ENCODE measurements at places on chromosomes 7 and 10.

GRCh38 chr7:150374472-150374871 lies 4.7 kb upstream of the ZNF775 start:
- DNase-seq, result no peak

GRCh38 chr10:119441921-119442757 lies 100.4 kb downstream of the RGS10 start:
- no peak for DNase-seq

- DNase-seq, result peak; percentile 79
These were observed 20.0 kb downstream of the SH3PXD2A start for GRCh38 chr10:103835096-103836050.

GRCh38 chr10:31073211-31073610 lies 41.5 kb upstream of the ZNF438 start:
- no peak for DNase-seq

DNA sequence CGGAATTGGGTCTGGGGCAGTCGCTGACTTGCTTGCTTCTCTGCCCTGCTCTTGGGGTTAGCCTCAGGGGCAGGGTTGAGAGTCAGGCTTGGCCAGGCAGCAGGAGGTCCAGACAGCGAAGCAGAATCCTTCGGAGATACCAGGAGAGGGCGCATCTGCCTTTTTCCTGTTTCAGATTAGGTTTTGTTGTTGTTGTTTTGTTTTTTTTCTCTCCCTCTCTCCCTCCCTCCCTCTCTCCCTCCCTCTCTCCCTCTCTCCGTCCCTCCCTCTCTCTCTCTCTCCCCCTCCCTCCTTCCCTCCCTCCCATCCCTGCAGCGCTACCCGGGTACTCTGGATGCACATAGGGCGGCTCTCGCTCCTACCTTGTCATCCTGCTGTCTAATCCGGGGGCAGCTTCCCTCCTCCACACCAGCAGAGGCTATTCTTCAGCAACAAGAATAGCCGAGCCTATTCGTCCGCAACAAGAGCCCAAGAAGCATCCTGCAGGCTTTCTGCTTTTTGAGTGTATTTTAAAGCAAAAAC lies 758 bp upstream of the OPTN start:
- DNase-seq, result no peak

DNA sequence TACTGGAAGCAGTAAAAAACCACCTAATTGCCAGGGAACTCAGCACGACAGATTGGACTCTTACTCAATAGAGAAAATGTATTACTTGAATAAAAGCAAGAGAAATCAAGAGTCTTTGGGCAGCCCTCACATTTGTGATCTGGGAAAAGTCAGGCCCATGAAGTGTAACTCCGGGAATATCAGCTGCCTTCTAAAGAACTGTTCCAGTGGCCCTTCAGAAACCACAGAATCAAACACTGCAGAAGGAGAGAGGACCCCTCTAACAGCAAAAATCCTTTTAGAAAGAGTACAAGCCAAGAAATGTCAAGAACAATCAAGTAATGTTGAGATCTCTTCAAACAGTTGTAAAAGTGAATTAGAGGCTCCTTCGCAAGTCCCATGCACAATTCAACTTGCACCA lies 540.0 kb upstream of the TEX47 start:
- DNase-seq, result no peak

- DNase-seq, result no peak
These were observed 22.8 kb downstream of the RGR start for GRCh38 chr10:84267503-84268126.

DNA sequence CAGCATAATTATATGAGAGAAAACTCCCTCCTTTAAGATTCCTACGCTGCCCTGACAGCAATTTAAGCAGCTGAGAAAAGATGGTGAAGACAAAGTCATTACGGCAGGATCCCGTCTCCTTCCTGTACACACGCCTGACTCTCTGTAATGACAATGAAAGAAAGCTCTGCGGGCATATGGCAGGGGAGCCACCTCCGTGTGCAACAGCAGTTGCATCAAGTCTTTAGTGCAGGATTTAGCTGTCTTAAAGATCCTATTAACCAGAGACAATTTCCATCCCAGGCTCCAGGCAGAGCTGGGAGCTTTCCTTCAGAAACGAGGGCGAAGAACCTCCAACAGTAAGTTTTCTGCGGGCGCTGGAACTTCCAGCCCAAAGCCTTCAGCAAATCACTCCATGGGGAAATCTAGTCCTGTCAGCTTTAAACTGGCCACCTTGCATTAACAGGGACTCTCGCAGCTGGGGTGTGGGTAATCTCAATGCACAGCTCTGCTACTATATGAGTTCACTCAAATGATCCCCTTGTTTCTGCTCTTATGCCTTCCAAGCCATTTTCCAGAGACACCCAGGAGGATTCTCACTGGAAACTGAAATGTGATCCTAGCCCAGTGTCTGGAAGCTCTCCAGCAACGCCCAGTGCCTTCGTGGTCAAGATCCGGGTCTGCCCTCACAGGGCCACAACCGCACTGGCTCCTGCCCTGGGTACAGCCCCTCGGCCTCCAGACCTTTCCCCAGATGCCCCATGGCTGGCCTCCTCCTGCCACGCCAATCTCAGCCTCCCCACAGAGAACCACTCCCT lies 74.9 kb downstream of the CTBP2 start:
- no peak for DNase-seq

- DNase-seq, result no peak
These were observed 16.6 kb upstream of the ELFN1 start for GRCh38 chr7:1653500-1653899.

GRCh38 chr10:105187243-105187642 lies 546.2 kb downstream of the SORCS3 start:
- DNase-seq, result no peak

DNA sequence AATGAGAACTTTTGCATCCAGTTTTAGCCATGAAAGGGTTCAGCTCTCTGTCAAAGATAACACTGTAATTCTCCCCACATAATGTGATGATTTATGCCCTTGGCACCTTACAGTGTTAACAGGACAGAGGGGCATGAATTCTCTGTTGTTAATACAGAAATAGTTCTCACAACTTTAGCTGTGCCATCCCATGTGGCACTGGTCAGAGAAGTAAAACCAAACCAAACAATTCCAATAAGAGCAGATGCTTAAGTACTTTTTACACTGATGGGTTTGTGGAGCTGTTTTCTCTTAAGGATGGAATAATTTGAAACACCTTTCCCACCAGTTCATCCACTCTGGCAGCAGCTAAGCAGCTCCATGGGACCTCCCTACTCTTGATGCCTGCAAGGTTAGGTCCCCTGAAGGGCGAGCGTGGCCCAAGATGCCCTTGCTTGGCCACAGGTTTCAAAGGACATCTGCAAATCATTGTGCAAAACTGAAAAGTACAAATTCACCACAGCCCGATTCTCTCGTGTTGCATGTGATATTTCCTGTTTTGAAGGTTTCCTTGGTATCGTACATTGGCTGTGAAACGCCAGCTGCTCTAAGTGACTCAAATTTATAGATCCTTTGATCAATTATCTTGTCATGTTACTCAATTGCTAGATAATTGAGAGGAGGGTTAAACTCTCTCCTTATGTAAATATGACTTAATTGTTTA lies 82.5 kb upstream of the CREB5 start:
- no peak for DNase-seq

DNA sequence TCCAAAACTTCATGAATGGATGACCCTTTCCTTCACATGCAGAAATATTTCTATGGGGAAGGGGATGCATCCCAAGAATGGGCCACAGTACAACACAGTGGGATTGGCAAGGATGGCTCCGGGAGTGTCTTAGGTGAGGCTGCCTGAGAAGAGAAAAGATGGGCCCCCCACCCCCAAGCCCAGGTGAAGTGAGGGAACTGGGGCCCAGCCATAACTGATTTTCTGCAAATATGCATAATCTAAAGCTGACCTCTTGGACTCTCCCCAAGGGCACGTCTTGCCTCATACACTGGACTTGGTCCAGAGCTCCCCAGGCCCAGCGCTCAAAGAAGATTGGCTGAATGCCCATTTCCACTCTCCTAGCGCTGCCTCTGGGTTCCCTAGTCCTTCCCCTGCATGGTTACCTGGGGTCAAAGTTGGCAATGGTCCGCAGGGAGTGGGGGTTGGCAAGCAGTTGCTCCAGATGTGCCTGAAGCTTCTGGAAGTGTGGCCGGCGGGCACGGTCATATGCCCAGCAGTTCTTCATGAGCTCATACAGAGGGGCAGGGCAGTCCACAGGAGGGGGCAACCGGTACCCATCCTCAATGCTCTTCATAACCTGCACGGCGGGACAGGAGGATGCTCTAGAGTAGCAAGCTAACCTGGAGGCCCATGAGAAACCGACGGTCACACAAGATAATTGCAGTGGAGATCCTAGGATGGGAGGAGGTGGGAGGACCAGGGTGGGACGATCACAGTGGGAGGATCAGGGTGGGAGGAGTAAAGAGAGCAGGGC lies 12.3 kb downstream of the ZYX start:
- DNase-seq, result no peak

DNA sequence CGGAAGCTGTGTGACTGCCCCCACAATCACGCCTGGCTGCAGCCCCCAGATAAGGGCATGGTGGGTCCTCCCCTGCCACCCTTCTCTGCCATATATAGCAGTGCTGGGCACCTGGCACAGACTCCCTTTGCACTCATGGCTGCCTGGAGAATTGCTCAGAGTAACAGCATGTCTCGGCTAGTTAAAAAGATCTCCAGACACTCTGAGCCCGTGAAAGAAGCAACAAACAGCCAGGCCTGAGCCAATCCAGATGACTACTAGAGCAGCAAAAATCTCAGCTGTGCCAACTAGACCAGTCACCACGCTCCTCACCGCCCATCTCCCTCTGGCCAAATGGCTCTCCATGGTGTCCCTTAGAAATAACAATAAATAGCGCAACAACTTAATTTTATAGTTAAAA lies 71.3 kb downstream of the PARD3 start:
- peak; percentile 63 for DNase-seq

- no peak for DNase-seq
These were observed 39.5 kb downstream of the FAM53B start for GRCh38 chr10:124704428-124705380.

- no peak for DNase-seq
These were observed 90.4 kb downstream of the TAF3 start for GRCh38 chr10:7908541-7909210.

DNA sequence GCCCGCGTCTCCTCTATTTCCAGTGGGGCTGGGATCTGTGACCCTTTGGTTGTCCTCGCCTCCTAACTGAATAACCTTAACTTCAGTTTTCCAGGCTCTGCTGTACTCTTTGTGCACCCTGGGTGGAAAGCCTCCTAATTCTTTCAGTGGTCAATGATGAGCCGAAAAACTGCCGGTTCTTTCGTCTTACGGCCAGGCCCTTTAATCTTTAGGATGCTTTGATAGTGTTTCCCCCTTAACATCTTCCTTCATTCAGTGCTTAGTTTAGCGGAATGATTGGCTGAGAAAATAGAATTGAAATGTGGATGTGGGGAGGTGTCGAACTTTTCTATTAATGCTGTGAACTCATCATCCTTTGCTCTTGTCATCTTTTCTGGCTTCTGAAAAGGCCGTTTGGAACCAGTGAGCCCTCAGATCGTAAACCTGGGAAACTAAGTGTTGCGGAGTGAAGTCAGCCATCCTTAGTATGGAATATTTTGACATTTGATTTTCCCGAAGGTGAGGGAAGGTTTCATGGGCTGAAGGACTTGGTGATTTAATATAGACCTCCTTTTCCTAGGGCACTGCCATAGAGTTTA lies 847 bp downstream of the GARS1 start:
- no peak for DNase-seq

- DNase-seq, result no peak
These were observed 114.9 kb downstream of the TRRAP start for GRCh38 chr7:98993024-98993897.

DNA sequence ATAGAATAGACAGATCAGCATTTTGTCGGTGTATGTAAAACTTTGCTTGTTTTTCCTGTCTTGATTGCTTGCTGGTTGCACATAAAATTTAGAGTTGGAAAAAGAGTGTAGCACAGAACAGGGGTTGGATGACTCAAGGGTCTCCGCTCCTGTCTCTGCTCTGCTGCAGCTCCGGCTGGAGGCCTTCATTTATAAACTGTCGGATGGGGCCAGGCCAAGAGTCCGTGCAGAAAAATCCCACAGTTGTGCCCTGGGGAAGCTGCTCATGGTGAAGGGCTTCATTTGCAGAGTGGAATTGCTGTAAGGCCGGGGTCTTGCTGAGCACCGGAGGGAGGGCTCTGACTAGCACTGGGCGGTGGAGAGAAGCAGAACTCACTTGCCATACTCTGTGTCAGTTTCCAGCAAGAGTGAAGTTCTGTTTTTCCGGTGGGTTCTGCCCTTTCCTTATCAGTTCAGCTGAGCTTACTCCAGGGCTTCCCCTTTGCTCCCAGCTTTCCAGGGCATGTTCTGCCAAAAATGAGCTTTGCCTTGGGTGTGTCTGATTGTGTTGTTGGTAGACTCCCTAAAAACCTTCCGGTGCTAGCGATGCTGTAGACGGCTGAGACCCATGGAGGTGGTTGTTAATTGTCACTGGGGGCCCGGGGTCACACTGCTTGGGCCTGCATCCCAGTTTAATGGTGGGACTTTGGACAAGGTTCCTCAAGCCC lies 67.2 kb downstream of the CAMK1D start:
- no peak for DNase-seq

GRCh38 chr7:120583899-120584586 lies 273.9 kb downstream of the TSPAN12 start:
- DNase-seq, result no peak

- DNase-seq, result no peak
These were observed 252.8 kb downstream of the ZMYND11 start for GRCh38 chr10:387909-388660.

- DNase-seq, result no peak
These were observed 41.8 kb downstream of the CD36 start for GRCh38 chr7:80679921-80680907.

DNA sequence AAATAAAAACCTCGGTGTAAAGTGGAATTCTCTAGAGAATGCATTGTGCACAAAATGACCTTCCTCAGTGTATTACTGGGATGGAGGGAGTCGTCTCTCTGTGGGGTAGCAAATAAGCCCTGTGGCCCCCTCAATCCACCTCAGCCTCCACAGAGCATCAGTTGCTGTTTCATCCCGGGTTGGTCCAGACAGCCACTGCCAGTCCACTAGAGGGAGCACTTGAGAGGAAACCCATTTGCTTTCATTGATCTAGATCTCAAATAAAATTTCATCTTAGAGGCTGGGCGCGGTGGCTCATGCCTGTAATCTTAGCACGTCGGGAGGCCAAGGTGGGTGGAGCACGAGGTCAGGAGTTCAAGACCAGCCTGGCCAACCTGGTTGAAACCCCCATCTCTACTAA lies 1128.7 kb downstream of the CNTNAP2 start:
- DNase-seq, result no peak

Data from left ventricle myocardium inferior (tissue), 1 donor.